Fibroblast of villous mesenchyme (primary cell): ENCODE measurements at places on chromosomes 2 and 18.

DNA sequence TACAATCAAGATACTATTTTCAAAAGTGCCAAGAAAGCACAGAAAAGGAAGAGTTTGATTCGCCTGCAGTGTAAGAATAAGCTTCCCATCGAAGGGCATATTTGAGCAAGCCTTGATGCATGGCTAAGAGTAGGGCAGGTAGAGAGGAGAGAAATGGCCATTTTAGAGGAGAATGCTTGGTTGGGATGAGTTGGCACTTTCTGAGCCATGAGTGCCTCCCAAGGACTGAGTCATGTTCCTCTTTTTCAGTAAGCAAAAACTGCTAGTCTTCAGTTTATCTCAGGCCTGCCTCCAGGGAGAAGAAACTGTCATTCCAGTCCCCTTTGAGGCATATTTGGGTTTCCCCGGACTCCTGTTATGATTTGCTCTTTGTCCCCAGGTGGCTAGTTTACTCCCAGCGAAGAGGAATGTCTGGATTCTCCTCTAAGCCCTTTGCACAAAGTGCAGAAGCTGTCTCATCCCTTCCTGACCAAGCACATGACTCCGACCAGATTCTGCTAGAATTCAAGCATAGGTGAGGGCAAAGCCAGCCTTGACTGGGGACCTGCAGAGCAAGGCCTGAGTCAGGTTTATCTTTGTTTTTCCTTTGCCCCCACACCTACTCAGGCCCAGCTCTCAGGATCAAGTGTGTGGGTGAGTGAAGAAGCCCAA, 115.2 kb downstream of the TTC32 start:
- DNase-seq = peak; percentile 64

DNA sequence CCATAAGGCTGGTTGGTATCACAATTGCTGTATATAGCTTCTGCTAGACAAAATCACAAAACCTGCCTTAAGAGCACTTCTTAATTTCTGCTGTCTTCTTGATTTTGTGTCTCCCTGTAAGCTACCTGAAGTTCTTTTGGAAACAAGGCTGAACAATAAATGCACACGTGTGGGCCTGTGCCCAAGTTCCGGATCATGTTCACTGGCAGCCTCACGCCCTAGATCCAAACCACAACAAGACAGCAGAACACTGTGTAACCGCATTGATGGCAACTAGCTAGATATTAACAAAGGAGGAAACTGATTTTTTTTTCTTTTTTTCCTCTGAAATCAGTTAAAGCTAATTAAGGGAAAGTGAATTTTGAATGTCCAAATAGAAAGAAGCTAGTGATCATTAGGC, 81.5 kb upstream of the LYPD6B start:
- DNase-seq = no peak

DNA sequence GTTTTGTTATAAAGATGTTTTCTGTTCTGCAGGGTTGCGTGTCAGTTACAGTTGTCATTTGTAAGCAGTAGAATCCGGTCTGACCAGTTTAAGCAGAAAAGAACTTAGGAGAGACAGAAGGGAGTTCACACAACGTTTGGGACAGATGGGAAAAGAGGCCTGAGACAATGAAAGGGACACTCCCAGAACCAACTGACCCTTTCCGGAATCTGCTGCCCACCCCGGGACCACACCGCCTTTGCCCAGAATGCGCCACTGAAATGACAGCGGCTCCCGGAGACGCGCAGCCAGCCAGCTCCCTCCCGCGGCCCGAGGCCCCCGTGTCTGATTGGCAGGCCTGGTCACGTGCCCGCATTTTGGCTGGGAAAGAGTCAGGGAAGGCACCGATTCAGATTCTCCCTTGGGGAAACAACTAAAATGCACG, 244.6 kb downstream of the BCL2 start:
- DNase-seq = peak; percentile 18

DNA sequence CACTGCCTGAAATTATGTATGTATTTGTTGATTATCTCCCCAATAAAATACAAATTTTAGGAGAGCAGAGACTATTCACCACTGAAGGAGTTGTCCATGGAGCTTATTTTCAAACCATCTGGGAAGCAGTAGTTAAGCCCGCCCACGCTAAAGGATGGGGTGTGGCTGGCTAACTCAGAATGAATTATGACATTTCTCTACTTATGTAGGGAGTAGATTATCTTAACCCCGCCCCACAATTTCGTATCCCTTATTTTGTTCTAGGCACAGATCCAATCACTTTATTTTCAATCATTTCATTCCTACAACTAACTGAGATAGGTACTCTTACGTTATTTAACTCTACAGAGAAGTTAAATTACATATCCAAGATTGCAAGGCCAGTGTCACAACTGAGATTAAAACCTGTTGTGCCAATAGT, 1.4 kb upstream of the LAPTM4A start:
- peak; percentile 90 for DNase-seq

GRCh38 chr18:8011361-8011760, 444.2 kb downstream of the PTPRM start:
- DNase-seq = no peak

GRCh38 chr2:10536569-10537133, 88.5 kb upstream of the ODC1 start:
- peak; percentile 12 for DNase-seq

DNA sequence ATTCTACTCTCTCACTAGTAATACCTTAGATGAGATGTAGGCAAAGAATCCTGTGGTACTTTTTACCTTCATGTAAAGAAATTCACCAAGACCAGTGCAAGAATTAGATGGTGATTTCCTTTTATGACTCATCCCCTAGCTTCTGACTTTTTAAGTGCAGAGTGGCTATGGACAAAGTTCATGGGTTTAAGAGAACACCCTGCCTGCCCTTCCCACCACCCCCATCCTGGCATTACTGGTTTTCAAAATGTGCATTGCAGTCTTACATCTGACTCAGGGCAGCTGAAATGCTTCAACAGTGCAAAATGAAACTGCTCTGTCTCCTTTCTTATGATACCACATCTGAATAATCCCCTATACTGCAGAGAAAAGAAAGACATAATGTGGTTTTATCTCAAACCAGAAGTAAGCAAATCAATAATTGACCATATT, 22.6 kb downstream of the MAIP1 start:
- DNase-seq = peak; percentile 83

- DNase-seq = peak; percentile 80
These were observed 32.5 kb upstream of the FHOD3 start for GRCh38 chr18:36265015-36265414.

DNA sequence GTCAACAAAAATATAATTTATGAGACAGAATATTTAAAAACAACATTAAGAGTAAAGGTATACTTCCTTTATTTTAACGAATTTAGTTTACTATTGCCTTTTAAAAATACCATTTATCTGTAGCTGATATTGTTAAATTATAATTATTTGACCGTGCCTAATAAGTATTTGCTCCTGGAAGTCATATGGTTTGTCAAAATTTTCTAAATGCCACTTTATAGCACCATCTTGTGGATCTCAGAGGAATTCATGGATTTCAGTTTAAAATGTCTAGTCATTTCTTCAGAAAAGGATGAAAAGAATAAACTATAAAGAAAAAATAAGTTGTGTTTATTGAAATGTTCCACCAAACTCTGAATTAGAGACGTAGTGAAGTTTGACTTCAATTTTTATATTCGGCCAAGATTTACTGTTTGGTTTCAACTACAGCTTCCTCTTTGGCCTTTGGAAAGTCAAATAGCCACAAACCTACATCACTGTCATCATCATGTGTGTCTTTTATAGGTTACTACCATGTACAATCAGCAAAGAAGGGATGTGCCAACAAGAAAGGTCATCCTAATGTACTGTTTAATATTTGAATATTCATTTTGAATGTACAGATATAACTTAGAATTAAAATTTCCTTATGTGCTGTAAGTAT, 10.3 kb upstream of the FTCDNL1 start:
- peak; percentile 39 for DNase-seq

DNA sequence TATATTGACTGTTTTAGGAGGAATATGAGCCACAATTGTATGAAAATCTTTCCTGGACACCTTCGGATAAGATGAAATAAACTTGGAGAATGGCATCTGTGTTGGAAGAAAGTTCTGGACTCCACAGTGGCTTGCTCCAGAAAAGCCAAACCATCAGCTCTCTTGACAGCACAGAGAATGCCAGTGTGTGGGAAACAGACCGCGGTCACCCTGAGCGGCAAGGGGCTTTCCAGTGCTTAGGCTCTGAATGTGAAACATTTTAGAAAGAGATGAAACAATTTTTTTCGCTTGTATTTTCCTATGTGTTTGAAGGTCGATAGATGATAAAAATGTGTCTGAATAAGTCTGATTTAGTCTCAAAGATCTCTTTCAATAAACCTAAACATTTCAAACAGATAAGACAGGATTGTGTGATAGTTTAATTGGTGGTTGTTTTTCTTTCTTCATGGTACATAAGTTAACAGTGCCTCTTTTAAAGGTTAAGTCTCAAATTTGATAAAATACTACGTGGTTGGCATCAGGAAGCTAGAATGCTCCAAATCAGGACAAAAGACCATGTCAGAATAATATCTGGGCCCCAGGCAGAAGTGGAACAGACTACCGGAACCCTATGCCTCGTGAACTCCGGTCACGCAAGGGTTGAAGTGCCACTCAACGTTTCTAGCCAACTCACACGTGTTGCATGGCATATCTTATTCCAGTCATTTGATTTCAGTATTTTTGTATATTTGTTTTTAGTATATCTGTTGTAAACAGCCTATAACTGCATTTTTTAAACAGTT, 28.9 kb downstream of the PTGR3 start:
- no peak for DNase-seq

GRCh38 chr2:206846981-206847834, 81.8 kb downstream of the FASTKD2 start:
- no peak for DNase-seq

GRCh38 chr2:167147271-167147941, 259.1 kb downstream of the XIRP2 start:
- no peak for DNase-seq

DNA sequence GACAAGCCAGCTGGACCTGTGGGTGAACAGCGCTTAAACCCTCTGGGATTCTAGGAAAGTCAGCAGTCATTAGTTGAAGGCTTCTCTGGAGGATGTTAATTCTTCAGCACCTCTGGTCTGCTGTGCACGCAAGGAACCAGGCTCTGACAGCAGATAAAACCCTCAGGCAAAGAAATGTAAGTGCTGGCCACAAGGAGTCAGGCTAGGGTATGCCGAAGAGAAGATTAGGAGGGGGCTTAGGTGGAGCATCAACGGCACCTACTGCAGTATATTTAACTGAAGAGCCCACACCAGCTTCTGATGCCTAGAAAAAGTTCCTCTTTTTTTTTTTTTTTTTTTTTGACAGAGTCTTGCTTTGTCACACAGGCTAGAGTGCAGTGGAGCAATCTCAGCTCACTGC, 304.2 kb upstream of the MC4R start:
- no peak for DNase-seq

- peak; percentile 20 for DNase-seq
These were observed 91.1 kb downstream of the INHBB start for GRCh38 chr2:120436885-120437603.

- no peak for DNase-seq
These were observed 22.9 kb downstream of the COLEC12 start for GRCh38 chr18:477565-477964.

GRCh38 chr2:43798300-43798699, 24.5 kb downstream of the DYNC2LI1 start:
- DNase-seq = no peak

DNA sequence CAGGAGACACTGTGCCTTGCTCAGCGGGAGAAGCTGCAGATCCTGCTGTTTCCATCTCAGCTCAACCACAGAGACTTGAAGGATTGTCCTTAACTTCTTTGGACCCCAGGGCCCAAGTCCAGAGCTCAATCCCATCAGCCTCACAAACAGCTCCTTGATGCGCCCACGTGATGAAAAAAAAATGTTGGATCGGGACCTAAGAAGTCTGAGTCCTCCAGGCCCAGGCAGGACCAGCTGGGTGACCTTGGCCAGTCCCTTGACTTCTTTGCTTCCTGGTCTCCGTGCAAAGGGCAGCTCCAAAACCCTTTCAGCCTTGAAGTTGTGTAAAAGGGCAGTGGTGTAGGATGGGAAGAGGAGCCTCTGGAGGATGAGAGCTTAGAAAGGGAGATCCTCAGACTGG, 175.5 kb downstream of the ZFP36L2 start:
- no peak for DNase-seq

GRCh38 chr18:35469725-35470124, 28.0 kb downstream of the INO80C start:
- DNase-seq = peak; percentile 45

DNA sequence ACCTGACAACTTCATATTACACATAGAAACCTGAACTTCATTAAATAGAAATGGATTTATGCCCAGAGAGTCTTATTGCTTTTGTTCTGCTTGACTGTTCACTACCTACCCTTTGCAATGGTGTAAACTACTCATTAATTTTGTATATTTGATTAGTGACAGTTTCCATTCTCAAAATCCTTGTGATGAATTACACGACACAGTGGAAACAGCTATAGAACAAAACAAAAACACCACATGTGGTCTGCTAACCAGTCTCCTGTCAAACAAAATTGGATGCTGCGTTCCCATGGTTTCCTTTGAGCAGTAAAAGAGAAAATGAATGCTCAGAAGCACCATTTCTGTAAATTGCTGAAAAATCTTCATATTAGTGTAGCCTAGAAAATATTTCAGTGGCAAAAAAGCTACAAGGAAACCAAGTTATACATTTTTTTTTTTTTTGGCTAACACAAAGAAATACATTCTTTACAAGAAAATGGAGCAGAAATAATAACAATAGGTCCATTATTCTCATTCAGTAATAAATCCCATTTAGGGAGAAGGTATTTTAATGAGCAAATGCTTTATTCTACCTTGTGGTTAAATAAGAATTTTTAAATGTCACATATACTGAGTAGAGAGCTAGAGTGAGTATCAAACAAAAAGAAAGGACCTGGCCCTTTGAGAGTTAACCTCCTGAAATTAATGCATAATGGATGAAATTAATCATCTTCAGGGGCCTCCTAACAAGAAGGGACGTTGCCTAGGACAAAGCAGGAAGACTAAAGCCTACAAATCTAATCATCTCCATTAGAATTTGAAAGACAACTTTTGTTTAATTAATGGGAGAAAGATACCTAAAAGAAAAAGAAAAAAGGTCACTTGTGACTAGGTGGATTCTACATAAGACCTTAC, 355.1 kb upstream of the ZC3H15 start:
- no peak for DNase-seq
